ENCODE measurements at places on chromosomes 5 and 9. TPM values are rescaled to one million over a fixed set of nuclear protein-coding genes. Genes with fewer than 3 reads are reported as not detected.

DNA sequence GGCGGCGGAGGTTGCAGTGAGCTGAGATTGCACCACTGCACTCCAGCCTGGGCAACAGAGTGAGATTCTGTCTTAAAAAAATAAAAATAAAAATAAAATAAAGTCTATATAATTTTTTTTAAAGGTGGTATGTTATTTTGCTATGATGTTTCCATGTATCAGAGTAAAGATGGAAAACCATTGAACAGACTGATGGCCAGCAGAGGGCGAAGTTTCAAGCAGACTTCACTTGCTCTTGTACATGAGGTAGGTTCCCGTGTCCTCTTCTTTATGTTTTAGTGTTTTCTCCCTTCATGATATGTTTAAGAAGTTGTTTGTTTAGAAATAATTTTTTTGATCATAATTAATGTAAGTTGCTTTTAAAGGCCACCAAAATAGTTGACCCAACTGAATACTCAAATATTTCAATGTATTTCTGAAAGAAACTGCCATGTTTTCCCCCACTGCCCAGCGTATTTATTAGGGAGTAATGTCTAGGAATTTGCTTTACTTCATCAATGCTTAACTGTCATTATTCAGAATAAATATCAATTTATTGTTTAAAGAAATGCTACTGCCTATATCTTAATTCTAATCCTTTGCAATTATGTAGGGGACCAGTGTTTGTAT, 146.4 kb downstream of the HACD4 start:
- DNase-seq: peak; percentile 42

GRCh38 chr9:27719711-27720110, 146.4 kb upstream of the C9orf72 start:
- DNase-seq: no peak

- DNase-seq: no peak
Measured at GRCh38 chr5:103862398-103862797, 299.8 kb upstream of the NUDT12 start.

GRCh38 chr9:92970467-92970923, 23.2 kb downstream of the FGD3 start:
- DNase-seq: peak; percentile 35

DNA sequence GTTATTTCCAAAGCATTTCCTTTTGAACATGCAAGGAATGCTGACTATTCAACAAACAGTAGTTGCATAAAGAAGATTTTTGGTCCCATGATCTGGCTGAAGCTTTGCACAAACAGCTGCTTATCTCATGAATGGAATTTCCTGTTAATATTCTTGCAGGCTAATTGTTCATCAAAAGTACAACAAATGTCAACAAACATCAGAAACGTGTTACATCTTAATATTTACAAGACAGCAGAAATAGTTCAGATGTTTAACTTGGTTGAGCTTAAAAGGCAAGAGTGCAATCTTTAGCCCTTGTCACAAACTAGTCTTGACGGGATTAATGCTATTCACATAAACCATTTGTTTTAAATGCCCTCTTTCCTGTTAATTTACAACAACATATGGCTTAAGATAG, 47.9 kb upstream of the BASP1 start:
- DNase-seq: no peak

GRCh38 chr9:32524892-32525708, 896 bp downstream of the RIGI start:
- peak; percentile 26 for DNase-seq

DNA sequence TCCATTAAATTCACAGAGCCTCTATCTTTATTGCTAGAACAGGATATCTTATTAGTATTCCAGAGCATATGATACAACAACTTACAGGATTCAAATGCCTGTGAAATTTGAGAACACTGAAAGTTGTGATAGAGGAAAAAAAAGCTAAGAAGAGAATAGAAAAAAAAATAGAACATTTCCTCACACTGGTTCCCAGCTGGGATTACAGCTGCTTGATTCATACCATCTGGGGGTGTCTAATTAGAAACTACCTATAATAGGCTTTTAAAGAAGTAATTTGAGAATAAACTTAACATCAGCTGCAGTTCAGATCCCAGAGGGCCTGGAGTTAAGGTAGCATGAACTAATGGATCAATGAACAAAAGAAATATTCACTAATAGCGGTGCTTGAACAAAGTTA, 922.0 kb downstream of the CDH12 start:
- DNase-seq: no peak

GRCh38 chr9:110918316-110919049, 119.8 kb downstream of the LPAR1 start:
- peak; percentile 73 for DNase-seq

DNA sequence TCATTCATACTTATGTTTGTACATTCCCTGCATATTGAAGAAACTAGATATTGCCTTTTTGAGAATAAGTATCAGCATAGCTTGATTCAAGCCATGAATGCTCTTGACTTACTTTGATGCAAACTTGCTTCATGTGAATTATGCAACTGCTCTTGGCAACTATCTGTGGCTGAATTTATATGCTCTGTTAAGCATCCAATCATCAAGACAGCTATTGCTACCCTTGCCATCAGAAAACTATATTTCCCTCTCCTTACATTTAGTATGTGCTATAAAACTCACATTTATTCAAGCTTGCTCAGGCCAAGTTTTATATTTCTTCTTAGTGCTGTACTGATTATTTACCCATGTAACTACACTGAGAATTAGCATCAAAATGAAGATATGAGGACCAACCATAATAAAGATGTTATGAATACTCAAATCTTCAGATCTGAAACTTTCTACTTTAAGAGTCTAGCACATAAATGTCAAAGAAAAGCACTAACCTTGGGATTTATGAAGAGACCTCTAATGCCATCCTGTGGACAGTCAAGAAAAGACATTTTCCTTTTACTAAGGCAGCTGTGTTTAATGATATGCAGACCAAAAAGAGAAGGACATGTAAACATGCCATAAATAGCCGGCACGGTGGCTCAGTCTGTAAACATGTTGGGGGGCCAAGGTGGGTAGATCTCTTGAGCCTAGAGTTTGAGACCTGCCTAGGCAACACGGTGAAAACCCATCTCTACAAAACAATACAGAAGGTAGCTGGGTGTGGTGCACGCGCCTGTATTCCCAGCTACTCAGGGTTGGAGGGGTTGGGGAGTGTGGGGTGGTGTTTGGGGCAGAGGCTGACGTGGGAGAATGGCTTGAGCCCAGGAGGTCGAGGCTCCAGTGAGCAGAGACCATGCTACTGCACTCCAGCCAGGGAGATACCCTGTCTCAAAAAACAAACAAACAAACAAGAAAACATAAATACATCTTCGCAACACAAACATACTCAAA, 267.0 kb upstream of the TYRP1 start:
- DNase-seq: no peak

DNA sequence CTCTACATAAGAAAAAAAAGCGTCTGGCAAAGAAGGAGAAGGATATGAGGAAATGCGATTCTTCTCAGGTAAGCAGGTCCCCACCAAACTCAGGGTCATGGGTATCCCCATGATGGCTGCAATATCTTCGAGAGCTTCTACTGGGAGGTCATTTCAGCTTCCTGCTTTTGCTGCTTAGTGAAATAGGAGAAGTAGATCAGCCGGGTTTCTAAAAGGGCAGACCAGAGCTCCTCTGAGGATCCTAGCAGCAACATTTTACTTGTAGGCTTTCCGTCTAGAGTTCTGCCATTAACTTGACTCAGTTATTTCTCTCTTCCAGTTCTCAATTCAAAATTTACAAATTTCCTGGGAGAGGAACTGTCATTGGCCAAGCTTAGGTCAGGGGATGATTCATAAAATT, 134.7 kb downstream of the DPYSL3 start:
- no peak for DNase-seq

GRCh38 chr9:76650692-76651091, 113.5 kb upstream of the PCA3 start:
- DNase-seq: no peak

DNA sequence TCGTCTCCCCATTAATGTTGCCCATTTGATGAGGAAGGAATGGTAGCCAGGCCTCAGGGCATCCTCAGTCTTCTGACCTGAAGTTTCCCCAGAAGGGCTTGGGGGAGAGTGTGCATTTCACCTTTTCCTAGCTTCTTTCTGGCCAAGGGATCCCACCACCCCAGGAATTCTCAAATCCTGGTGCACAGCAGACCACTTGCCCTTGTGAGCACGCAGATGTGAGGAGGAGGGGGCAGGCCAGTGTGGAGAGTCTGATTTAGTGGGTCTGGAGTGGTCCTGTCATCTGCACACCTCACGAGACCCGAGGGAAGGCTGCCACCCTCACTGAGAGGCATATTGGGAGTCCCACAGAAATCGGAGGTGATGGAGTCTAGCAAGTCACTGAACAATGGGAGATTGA, 64.3 kb downstream of the CXXC5 start:
- DNase-seq: no peak

- DNase-seq: peak; percentile 88
Measured at GRCh38 chr9:110615498-110615897, 36.0 kb upstream of the SVEP1 start.

- no peak for DNase-seq
Measured at GRCh38 chr9:130830231-130830760, 4.8 kb upstream of the ABL1 start.

- DNase-seq: peak; percentile 63
Measured at GRCh38 chr9:95048225-95049087, 269.1 kb downstream of the FANCC start.

DNA sequence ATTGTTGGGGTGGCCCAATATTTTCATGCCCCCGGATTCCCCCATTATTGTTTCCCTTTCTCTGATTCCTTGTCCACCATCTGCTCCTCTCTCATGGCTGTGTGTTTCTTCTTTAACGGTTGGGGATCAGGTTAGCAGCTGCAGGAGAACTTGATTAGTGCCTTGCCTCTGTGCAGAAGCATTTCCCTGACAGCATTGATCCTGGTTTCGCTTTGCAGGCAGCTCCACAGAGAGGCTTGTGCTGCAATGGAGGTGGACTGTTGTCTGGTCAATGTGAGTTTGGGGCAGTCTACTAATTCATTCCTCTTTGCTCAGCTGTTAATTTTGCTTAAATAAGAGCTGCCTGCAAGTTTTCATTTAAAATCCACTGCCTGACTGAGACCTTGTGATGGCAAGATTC, 32.5 kb upstream of the SSBP2 start:
- DNase-seq: peak; percentile 48

DNA sequence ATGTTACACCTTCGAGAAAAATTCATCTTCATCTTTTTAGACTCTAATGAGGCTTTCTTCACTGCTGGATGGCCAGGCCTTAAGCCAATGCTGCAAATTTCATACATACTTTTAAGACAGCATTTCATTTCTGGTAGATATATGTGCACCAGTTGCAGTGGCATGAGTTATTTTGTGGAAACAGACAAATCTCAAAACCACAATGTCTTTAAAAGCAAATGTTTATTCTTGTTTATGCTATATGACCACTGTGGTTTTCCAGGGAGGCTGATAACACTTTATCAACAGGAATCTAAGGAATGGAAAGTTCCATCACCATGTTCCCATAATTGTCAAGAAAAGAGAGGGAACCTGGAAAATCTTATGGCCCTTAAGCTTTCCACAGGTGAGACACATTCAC, 27.7 kb downstream of the CDH9 start:
- DNase-seq: no peak

DNA sequence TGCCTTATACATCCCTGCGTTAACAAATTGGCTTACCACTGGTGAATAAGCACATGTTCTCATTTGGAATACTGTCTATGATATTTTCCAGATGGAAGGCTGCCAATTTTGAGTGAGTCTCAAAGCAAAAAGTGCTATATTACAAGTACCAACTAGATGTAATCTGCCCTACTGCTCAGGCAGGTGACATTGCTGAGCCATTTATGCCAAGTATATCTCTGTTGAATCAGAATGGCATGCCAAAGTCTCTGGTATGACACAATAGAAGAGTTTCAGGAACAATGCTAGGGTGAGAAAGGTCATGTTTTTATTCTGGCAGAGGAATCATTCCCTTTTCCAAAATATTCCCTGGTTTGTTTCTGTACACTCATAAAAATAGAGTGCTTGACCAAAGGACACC, 356.5 kb downstream of the CDH9 start:
- DNase-seq: no peak

GRCh38 chr5:158884827-158885518, 214.7 kb downstream of the EBF1 start:
- DNase-seq: no peak

- no peak for DNase-seq
Measured at GRCh38 chr9:111065414-111065813, 27.1 kb upstream of the LPAR1 start.

DNA sequence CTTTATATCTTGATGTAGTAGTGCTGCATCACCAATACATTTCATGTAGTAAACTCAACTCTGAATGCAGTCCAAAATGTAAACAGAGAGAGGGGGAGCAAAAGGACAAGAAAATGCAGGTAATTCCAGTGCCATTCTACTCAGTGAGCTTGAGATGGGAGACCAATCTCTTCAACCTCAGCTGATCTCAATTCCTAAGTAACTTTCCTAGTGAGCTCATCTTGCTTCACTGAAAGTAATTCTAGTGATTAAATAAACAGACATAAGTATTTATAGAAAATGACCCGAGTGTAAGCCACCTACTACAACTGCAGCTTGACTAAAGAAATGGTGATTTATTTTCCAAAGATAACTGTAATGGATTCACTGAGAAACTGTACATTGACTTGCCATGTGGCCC, 424.5 kb downstream of the DMRT2 start:
- no peak for DNase-seq

DNA sequence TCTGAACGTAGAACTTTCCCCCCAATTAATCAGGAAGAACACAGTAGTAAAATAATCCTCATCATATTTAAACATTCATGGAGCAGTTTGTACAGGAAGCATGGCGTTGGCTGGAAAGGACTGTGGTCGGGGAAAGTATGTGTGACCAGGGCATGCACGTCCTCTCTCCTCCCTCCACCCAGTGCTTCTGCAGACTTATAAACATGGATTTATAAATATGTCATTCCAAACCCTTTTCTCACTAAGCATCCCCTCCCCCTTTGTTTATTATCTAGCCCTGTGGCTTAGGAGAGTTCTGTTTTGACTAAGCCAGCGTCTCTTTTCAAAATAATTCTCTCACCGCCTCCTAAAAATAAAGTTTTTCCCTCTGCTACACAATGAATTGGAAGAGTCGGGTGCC, 70.4 kb upstream of the DAP start:
- peak; percentile 37 for DNase-seq

- no peak for DNase-seq
Measured at GRCh38 chr5:116789522-116789921, 214.9 kb upstream of the SEMA6A start.

GRCh38 chr5:131430794-131431193, 166.9 kb downstream of the CDC42SE2 start:
- peak; percentile 3 for DNase-seq

- no peak for DNase-seq
Measured at GRCh38 chr5:159405611-159406031, 75.3 kb upstream of the IL12B start.

GRCh38 chr5:133154274-133155075, 102.7 kb downstream of the HSPA4 start:
- no peak for DNase-seq

LRRC19 gene
- not detected for total RNA-seq

TRIM41 gene
- 5.9 TPM for total RNA-seq

PAPPA gene
- total RNA-seq: 0.20 TPM

FAM120A gene
- 57.1 TPM for total RNA-seq

PCDHA9 gene
- not detected for total RNA-seq

FAM53C gene
- 35.1 TPM for total RNA-seq

TLX3 gene
- 1.9 TPM for total RNA-seq

All from RPMI7951 (cell line).